Stimulated activated naive CD4-positive, alpha-beta T cell treated with Interleukin-2 at 50 U/mL for 16 hours (primary cell): ENCODE measurements at places on chromosomes 6 and 20.

- DNase-seq, result no peak
Observed at GRCh38 chr20:54368570-54368969, 106.8 kb upstream of the DOK5 start.

- no peak for DNase-seq
Observed at GRCh38 chr6:44662461-44663121, 275.1 kb downstream of the CDC5L start.

GRCh38 chr20:33175123-33175522 lies 7.2 kb downstream of the BPIFA2 start:
- DNase-seq, result no peak

DNA sequence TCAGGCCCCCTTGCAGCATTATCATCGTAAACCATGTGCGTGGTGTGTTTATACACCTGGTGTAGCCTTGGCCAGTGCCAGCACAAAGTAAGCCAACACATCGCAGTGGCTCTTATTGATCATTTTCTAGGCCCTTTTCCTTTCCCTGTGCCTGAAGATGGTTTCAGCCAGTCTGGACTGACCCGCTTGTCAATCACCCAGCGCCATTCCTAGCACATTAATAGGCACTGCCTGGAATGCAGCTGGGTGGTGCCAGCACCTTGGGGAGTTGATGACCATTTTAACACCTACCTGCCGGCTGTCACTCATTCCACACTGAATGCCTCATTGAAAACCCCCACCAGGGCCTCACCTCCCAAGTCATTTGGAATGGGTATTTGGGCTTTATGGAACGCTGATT lies 4.9 kb upstream of the UQCC2 start:
- no peak for DNase-seq

GRCh38 chr6:6224933-6225486 lies 95.5 kb downstream of the F13A1 start:
- DNase-seq, result no peak

- DNase-seq, result no peak
Observed at GRCh38 chr6:18506382-18507017, 119.3 kb downstream of the RNF144B start.

DNA sequence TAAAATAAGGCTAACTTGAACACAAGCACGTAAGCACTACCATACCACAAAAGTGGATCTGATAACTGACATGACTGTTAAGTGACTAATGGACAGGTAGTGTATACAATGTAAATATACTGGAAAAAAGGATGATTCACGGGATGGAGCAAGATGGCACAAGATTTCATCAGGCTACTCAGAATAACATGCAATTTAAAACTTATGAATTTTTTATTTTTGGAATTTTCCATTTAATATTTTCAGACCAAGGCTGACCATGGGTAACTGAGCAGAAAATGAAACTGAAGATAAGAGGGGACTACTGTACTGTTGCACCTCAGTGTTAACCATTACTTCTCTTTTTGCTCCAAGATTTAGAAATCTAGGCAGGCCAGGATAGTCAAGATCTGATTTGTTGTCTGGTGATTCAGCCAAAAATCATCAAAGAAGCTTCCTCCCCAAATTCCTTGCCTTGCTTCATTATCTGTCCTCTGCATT lies 45.4 kb downstream of the TPBG start:
- DNase-seq, result no peak

- no peak for DNase-seq
Observed at GRCh38 chr20:19649041-19649440, 109.0 kb upstream of the RIN2 start.

DNA sequence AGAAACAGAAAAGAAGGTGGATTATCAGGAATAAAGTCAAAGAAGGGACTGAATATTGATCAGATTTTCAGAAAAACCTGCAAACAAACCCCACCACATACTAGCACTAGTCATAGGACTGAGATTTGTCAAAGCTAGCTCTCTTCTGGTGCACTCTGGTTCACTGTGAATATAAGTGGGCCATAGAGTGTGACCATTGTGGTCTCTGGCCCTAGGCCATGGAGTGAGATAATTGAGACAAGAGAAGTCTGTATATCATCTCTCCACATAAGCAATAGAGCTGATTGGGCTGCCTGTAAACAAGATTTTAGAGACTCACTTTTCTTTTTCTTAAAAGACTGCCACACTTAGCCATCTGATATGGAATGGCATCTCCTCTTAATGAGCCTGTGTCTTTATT lies 247.2 kb downstream of the LAMA2 start:
- DNase-seq, result no peak

DNA sequence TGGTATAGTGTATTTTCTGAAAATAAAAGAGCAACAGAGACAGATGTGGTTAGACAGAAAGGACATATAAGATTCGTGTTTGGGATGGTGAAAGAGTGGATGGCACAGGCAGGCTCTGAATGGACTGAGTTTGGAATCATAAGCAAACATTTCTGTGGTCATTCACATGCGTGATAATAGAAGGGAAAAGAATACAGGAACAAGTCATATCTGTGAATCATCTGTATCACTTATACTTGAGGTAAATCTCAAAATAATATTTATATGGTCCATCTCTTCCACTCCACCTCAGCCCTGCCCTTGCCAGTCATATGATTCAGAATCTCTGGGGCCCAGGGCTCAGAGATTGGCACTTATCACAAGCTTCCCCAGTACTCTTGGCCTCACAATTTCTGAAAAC lies 535.1 kb downstream of the BCKDHB start:
- no peak for DNase-seq

DNA sequence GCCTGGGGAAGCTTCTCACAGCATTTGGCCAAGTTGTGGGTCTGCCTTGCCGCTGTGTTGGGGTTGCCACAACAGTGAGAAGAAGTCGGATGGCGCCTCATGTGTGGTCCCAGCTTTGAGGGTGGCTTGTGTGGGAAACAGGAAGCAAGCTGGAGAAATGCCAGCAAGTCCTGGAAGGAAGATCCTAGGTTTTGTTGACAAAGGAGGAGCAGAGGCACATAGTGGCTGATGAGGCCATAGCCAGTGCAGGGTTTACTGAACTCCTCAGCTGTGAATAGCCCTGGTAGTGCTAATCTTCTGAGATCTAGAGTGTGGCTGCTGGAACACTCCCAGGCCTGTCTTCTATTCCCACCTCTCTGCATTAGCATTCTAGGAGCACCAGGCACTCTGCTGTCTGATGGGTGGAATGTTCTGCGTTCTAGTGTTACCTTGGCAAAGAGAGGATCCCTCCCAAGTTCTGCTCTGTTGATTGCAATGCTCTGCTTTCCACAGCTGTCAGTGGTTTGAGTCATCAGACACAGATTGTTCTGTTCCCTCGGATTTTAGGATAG lies 25.2 kb downstream of the SNPH start:
- DNase-seq, result no peak

- no peak for DNase-seq
Observed at GRCh38 chr6:34485321-34486060, 19.6 kb downstream of the PACSIN1 start.
